ENCODE measurements at places on chromosomes 4 and X. TPM values are rescaled to one million over a fixed set of nuclear protein-coding genes. Genes with fewer than 3 reads are reported as not detected.
A peak's percentile ranks its signal among the peaks of the same experiment; 100 is the strongest.

DNA sequence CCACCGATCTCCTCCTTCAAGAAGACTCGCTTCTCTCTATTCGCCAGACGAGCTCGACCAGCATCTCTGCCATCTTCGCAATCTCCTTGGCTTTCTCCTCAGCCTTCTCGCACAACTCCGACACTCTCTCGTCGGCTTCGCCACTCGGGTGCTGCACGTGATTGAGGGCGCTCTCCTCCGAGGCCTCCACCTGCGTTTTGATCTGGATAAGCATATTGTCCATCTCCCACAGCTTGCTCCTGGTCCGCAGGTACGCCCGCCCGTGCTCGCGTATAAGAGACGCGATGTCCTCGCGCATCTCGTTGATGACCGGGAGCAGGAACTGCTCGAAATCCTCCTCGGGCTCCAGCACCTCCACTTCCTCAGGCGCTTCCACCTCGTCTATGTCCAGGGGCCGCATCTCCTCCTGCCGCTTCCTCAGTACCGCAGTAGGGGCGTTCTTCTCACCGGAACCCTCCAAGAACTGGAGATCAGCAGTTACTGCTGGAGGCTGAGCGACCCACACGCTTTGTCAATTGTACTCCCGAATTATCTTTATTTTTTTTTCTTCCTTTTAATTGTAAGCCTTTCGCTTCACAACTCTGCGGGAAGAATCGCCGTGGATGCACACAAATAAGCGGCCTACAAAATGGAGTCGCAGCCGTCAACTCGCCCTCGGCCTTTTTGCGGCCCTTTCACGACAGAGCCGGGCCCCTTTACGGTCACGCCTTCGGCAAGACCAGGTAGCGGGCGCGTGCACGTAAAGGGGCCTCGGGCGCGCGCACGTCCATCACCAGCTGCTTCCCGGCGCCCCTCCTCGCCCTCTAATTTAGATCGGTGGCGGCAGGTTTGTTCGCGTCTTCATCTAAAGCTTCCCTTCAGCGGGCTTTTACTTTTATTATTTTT is at the start of gene MRFAP1L1:
Gene MRFAP1L1 (minus strand): TSS at position 636 of the 885 bp plus-strand sequence. CDS start 236 bp downstream, at position 400.
- DNase-seq = peak; percentile 99

DNA sequence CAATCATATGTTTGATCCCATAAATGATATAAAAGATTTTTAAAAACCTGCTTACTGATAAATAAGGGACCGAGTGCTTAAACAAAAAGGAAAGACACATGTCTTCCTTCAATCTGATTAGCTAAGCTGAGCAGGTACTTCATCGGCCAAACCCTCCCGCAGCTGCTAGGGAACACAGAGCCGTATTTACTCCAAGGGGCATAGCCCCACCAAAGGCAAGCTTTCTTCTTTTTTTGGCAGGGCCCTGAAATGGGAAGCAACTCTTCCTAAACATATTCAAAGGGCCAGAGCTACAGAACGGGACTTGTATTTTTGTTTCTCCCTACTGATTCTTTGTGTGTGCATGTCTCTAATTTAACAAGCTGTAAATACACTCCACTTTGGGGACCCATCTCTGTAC is 337.3 kb downstream of the NLGN4X start:
- no peak for DNase-seq

CXorf65 gene
- total RNA-seq = not detected

- peak; percentile 48 for DNase-seq
These were observed 1.7 kb upstream of the TMEM271 start for GRCh38 chr4:577499-578450.

MAGEB10 gene
- total RNA-seq = not detected

ZNF141 gene
- total RNA-seq = 31.3 TPM

- no peak for DNase-seq
These were observed 282.0 kb downstream of the GALNTL6 start for GRCh38 chr4:172095161-172095560.

GRCh38 chr4:137156807-137157206 is 375.5 kb downstream of the PCDH18 start:
- DNase-seq = no peak

- no peak for DNase-seq
These were observed 417.4 kb downstream of the PACRGL start for GRCh38 chr4:21117541-21118180.

DNA sequence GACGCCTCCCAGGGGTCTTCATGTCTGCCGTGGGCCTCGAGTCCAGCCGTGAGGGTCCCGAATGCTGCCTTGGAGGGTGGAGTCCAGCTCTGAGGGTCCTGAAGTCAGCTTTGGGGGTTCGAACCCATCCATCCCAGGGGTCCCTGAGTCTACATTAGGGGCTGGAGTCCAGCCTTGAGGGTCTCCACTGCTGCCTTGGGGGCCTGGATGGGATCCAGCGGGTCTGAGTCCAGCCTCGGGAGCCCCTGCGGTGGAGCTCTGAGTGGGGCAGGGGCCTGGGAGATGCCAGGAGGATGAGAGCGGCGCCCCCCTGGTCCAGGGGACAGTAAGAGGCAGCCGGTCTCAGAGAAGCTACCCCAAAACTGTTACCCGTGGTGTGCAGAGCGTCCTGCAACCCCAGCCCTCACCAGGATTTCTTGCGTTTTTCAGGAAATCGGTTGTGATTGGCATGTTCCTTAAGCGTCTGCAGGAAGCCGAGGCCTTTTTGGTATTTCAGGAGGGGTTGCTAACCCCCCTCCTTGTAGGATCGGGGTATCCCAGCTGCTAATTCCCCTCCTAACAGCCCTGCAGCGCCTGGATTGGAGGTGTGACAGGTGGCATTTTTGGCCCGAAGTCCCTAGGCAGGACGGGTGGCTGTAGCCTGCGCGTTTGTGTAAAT is 1.7 kb upstream of the GTPBP6 start:
- DNase-seq = no peak

DNA sequence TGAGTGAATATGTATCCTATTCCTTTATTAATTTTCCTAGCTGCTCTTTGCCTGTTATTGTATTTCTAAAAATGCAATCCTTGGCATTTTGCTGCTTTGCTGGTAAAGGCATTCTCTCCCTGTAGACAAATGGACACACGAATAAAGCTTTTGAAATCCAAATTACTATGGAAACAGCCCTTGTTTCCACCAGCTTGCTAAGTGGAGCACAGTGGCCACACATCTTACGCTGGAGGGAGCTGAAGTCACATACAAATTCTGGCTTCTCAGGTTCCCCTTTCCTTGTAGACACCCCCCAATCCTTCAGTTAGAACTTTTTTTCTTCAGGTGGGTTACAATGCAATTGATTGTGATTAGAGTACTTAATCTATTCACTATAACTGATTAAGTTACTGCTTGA is 66.2 kb downstream of the AGA start:
- no peak for DNase-seq

- no peak for DNase-seq
These were observed 28.8 kb upstream of the JADE1 start for GRCh38 chr4:128780688-128781087.

GRCh38 chrX:132631579-132632232 is 142.9 kb upstream of the MBNL3 start:
- DNase-seq = peak; percentile 61

DNA sequence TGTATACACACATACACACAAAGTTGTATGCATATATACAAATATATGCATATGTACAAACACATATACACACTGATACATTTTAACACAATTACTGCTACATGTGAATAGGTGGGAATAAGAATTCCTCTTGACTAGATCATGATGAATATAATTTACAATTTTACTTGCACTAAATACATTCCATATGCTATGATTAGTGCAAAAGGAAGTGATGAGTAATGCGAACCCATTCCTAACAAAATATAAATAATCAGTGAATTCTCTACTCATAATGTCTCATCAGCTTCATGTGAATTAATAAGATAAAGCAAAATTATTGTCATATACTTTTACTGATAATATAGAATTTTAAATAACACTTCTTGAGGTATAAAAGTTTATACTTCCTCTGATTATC is 1077.3 kb upstream of the PCDH10 start:
- DNase-seq = no peak

- no peak for DNase-seq
These were observed 453.3 kb upstream of the INTU start for GRCh38 chr4:127179256-127180087.

CLGN gene
- total RNA-seq = 7.6 TPM

- no peak for DNase-seq
These were observed 503.0 kb upstream of the DIAPH2 start for GRCh38 chrX:96181605-96182004.

DGAT2L6 gene
- not detected for total RNA-seq

CLDN34 gene
- total RNA-seq = 0.73 TPM

DNA sequence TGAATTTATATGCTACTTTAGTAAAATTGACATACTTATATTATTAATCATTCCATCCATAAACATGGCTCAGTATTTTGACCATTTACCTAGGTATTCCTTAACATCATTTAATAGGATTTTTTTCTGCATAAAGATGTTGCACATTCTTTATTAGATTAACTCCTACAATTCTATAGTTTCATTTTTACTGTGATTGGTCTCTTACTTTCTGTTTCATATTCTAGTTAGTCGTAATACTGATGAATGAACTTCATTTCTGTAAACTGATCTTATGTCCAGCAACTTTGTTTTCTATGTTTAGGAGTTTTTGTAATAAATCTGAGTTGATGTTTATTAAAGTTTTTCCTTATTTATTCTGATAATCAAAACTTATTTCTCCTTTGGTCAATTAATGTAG is 278.2 kb upstream of the CXXC4 start:
- no peak for DNase-seq

- DNase-seq = no peak
These were observed 58.7 kb downstream of the TSPAN5 start for GRCh38 chr4:98599617-98600205.

ENAM gene
- total RNA-seq = 0.45 TPM

- DNase-seq = no peak
These were observed 386.9 kb upstream of the MAOA start for GRCh38 chrX:43269201-43269600.

CXCL8 gene
- total RNA-seq = 3.6 TPM

DNA sequence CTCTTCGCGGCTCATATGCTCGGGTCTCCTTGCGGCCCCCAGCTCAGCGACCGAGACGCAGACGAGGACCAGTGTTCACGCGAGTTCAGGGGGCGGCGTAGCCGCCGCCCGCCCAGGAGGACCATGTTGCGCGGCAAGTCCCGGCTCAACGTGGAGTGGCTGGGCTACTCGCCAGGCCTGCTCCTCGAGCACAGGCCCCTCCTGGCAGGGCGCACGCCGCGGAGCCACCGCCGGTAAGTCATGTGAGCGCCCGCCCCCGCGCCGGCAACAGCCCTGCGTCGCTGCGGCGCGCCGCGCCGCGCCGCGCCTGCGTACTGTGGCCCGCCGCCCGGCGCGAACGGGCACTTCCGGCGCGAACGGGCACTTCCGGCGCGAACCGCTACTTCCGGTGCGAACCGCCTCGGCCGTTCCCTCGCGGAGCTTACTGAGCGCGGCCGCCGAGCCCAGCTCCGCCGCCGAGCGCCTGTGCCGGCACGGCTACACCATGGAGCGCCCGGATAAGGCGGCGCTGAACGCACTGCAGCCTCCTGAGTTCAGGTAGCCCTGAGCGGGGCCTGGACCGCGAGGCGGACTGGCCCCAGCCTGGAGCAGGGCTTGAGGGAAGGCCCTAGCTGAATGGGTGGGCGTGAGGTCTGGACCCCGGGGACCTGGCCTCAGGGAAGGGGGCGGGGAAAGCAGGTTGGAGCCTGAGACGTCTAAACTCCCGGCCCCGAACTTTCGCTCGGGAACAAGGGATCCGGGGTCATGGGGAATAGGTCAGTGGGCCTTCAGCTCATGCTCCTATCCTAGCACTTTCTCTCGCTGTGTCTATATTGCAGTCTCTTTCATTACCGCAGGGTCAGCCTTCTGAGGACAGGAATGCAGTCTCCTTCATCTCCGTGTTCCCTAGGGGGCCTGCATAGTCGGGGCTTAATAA is at the start of gene VMA21:
Gene VMA21 (plus strand): TSS at position 382 of the 916 bp plus-strand sequence. CDS start 103 bp downstream, at position 485.
- peak; percentile 95 for DNase-seq

RBM46 gene
- total RNA-seq = not detected

GRCh38 chrX:6505960-6506359 is 29.0 kb downstream of the VCX3A start:
- DNase-seq = no peak

DNA sequence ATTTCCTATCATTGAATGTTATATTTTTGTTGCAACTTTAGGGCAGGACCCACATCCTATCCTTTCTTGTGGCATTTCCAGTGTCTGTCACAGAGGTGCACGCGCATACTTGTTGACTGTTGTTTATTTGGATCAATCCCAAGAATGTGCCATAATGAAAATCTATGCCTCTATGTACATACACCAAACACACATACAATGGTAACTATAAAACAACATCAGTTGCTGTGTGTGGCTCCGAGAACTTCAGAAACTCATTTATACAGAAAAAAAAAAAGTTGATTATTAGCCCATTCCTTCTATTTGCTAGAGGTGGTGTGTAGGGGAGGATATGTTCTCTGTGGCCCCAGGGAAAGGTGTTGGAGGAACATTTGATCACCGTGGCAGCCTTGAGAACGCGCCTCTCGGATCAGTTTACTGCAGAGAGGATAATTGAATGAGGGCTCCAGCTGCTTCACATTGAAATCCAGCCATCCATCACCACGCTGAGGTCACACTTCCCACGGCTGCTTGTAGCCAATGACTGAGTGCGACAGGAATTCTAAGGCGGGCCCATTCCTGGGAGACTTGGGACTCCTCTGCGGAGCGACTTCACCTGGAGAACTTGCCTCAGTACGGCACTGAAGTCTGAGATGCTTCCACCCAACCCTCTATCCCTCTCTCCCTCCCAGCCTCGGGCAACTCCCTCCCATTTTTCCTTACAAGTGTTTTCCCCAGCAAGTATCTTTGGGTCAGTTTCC is 19.5 kb downstream of the SMPX start:
- peak; percentile 43 for DNase-seq

GRCh38 chr4:45079616-45080015 is 353.3 kb upstream of the GNPDA2 start:
- DNase-seq = no peak

DDIT4L gene
- total RNA-seq = not detected

- peak; percentile 58 for DNase-seq
These were observed 658 bp downstream of the KDM6A start for GRCh38 chrX:44873415-44874276.

DNA sequence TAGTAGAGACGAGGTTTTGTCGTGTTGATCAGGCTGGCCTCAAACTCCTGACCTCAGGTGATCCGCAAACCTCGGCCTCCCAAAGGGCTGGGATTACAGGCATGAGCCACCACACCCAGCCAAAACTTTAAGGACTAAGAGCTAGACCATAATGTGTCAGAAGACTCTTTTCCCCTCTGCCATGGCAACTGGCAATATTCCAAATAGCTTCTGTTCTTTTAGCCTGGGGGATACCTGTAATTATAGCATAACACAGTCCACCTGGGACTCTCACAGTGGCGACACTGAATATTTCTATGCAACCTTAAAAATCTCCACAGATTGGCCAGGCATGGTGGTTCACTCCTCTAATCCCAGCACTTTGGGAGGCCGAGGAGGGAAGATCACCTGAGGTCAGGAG is 45.5 kb upstream of the RBM47 start:
- no peak for DNase-seq

Measured in stomach (tissue), 19 donors.